Articular chondrocyte of knee joint (primary cell): ENCODE measurements at places on chromosomes 2 and 18. TPM values are rescaled to one million over a fixed set of nuclear protein-coding genes. Genes with fewer than 3 reads are reported as not detected.

Gene CRYGD
- total RNA-seq: not detected in 2 replicates

Gene INHBB
- 3.3 and 5.2 TPM in 2 replicates for total RNA-seq

Gene CABYR
- total RNA-seq: 4.8 and 4.9 TPM in 2 replicates

Gene TMEM17
- 3.4 and 3.7 TPM in 2 replicates for total RNA-seq

Gene ALKAL2
- 0.13 and 0.22 TPM in 2 replicates for total RNA-seq

Gene NPAS2
- total RNA-seq: 12.1 and 13.2 TPM in 2 replicates

Gene ZNF385B
- 13.5 and 19.7 TPM in 2 replicates for total RNA-seq

Gene CNTNAP5
- not detected in 2 replicates for total RNA-seq

Gene TUBA4B
- not detected in 2 replicates for total RNA-seq

Gene PSMA8
- total RNA-seq: not detected in 2 replicates

Gene WDR12
- total RNA-seq: 19.6 and 26.9 TPM in 2 replicates

Gene GPR45
- total RNA-seq: not detected in 2 replicates

Gene ADD2
- under 0.01 TPM in 2 replicates for total RNA-seq

Gene CD8B
- total RNA-seq: 0.22 TPM in 1 of 2 replicates, not detected in the other

Gene ABCB11
- total RNA-seq: not detected in 2 replicates

Gene KCNK3
- under 0.01 and 0.11 TPM in 2 replicates for total RNA-seq

Gene NBEAL1
- 56.4 and 77.3 TPM in 2 replicates for total RNA-seq

Gene DSC2
- total RNA-seq: 0.97 and 1.3 TPM in 2 replicates

Gene PROKR1
- 0.11 TPM in 1 of 2 replicates, not detected in the other for total RNA-seq
